ENCODE measurements at places on chromosomes 5 and 9. TPM values are rescaled to one million over a fixed set of nuclear protein-coding genes. Genes with fewer than 3 reads are reported as not detected.

DNA sequence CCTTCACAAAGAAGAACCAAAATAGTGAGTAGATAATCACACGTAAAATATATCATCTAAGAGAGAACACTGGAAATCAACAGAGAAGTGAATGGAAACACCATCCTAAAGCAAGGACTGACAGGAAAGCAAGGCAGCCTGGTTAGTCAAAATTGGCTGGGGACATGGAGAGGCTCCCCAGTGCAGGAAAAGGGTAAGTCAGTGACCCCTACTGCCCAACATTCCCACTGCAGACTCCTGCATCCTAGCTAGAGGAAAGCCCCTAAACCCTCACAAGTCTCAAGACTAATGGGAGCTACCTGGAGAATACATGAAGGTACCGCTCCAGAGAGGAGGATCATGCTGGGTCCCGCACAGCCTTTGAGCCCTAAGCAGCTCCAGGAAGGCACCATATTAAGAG, 60.1 kb downstream of the ZDHHC21 start:
- no peak for DNase-seq

DNA sequence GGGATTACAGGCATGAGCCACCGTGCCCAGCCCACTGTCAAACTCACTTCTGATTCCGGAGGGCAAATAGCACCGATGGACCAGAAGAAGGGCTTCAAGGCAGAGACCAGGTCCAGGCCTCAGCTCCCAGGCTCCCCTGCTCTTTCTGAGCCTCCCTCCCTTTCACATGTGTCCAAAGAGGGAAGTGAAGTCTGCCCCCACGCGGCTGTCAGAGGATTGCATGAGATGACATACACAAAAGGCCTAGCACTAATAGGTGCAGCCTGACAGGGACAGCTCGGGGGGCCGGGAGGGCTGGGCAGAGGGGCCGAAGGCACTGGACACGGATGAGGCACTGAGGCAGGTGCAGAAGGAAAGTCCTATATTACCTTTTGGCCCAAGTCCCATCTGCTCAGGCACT, 16.1 kb downstream of the FBP1 start:
- DNase-seq: no peak

- DNase-seq: no peak
Measured at GRCh38 chr9:935348-935965, 41.0 kb upstream of the DMRT3 start.

HMGCS1 gene
- 81.2 TPM for total RNA-seq

GRCh38 chr5:36904677-36905076, 28.1 kb downstream of the NIPBL start:
- no peak for DNase-seq

- DNase-seq: peak; percentile 84
Measured at GRCh38 chr9:27529316-27530278, at the start of gene MOB3B. MOB3B (minus strand) TSS chr9:27529814; CDS start chr9:27455550, 74,264 bp downstream.

DNA sequence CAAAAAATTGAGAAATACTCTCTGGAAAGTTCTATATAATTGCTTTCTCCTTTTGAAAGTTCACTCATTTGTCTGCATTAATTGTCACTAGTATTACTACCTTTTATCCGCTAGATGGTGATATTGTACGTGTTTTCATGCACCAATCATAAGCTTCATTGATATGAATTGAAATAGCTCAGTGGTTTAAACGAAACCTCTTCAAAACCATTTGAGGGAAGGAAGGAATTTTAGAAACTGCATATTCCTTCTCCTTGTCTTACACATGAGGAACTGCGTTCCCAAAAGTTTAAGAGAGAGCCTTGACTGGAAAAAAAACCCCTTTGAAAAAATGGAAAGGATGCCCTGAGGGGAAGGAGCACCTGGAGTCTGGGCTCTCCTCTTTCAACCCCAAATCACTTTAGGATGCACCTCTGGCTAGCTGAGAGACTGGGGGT, 98.6 kb downstream of the YTHDC2 start:
- DNase-seq: no peak

DNA sequence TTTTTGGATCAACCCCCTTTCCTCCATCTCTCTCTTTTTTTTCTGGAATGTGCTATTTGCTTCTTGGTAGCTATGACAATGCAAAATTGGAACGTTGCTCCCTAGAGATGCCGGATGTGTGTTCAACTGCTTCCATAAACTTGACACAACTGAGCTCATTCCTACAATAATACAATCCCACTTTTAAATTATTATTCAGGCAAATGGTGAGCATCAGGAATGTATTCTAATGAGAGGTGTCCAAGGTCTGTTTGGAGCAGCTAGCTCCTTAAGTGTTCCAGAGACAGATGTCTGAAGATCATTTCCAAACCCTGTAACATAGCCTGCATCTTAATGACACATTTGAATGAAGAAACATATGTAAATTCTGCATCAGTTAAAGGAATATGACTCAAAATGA, 518.4 kb downstream of the TAF11L14 start:
- DNase-seq: no peak

DNA sequence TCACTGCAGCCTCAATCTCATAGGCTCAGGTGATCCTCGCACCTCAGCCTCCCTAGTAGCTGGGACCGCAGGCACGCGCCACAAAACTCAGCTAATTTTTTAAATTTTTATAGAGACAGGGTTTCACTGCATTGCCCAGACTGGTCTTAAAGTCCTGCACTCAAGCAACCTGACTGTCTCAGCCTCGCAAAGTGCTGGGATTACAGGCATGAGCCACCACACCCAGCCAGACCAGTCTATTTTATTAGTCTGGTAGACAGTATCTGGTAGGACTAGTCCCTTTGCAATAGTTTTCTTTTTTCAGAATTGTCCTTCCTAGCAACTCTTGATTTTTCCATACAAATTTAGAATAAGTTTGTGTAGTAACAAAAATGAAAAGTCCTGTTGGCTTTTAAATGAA, 14.1 kb upstream of the GPR150 start:
- DNase-seq: no peak

- DNase-seq: no peak
Measured at GRCh38 chr5:123787635-123788034, 275.7 kb downstream of the CSNK1G3 start.

SCGB3A2 gene
- not detected for total RNA-seq

DNA sequence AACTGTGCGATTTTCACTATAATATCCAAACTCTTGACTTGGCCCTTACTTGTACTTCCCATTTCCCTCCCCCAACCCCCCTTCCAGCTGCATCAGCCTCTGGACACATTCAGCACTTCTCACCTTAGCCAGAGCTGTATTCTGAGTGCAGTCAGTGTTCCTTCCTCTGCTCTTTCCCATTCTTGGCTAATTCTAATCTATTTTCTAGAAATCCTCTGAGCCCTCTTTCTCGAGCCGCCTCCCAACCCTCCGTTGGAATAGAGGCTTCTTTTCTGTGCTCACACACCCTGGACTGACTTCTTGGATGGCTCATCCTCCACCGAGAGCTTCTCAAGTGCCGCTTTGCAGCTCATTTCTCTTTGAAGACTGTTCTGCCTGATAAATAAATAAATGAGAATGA, 188.8 kb downstream of the NTRK2 start:
- no peak for DNase-seq

TEK gene
- total RNA-seq: not detected

GRCh38 chr9:88534456-88535225, at the start of gene NXNL2:
NXNL2 (plus strand) TSS chr9:88535178; CDS start chr9:88535435, 257 bp downstream.
- DNase-seq: no peak

DNA sequence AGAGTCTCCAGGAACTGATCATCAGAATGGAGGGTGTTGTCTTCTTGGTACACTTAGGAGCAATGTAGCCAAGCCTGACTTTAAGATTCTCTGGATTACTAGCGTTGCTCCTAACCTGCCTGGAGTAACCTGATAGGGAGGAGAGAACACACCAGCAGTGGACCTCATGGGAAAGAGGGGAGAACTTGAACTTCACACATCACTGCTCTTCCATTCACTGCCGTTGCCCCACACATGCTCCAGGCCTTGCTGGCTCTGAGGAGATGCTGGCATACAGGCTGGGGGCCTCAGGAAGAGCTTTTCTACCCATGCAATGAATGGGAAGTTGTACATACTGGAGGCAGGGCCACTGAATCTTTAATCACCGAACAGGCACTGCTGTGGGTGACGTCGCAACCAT, 60.3 kb upstream of the ADAMTS16 start:
- DNase-seq: no peak

DNA sequence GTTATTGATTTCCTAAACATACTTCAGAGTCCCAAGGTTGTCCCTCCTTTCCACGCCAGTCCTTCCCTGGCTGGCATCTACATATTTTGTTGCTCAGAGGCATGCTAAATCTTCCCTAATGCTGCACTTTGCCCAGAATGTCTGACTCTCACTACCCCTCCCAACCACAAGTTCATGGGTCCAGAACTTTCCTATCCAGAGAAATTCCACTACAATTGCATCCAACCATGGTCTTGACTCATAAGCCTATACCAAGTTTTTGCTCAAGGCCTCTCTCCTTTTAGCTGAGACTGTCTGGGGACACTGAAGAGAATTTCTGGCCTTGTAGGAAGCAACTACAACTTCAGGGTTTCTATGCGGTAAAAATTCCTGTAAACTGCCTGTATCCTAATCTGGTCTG, 206.3 kb downstream of the BNC2 start:
- no peak for DNase-seq

DNA sequence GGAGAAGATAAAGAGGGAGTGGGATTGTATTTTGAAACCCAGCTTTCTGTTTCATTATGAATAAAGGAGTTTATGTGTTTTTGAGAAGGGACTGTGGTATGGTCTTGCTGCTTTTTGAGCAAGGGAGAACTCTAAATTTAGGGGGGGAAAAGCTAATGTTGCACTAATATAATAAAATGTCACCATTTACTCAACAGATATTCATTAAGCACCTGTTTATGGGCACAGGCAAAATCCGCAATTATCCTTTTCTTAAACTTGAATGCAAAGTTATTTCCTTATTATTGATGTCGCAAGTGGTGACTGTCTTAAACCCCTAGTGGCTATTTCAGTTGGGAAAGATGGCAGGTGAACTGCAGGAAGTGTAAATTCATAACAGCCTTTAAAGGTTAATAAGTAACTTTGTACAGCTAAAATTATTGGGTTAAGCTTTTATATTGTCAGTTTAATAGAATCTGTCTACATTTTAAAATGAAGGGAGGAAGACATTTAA, 1.5 kb downstream of the CDC42SE2 start:
- no peak for DNase-seq

DNA sequence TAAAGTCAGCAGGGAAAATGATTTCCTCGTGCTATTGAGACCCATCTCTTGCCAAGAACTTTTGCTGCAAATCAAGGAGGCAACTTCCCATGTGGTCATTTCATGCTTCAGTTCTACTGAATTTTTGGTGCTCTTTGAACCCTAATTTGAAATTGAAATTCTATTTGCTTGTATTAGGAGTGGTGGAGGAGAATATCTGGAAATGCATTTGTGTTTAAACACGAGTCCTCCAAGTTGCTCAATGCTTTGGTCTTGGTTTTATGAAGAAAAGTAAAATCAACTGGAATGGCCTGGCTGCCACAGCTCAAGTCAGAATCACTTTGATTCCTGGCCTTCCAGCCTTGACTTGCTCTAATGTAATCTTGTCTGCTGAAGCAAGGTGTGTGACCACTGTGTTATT, 613.2 kb downstream of the TLE1 start:
- DNase-seq: no peak

DNA sequence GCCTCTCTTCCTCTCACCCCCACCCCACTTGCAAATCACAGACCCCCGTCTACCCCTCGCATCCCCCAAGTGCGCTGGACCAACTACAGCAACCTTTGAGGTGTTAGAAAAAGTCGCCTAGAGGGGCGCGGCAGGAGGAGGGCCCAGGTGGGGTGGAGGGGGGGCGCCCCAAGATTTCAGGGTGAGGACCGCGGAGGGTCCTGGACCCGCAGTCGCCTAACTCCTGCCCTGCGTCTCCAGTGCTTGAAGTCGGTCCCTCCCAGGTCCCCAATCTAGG, 379 bp upstream of the EGFLAM start:
- DNase-seq: no peak

PCDHGA11 gene
- 0.33 TPM for total RNA-seq

CD72 gene
- total RNA-seq: 8.8 TPM

DNA sequence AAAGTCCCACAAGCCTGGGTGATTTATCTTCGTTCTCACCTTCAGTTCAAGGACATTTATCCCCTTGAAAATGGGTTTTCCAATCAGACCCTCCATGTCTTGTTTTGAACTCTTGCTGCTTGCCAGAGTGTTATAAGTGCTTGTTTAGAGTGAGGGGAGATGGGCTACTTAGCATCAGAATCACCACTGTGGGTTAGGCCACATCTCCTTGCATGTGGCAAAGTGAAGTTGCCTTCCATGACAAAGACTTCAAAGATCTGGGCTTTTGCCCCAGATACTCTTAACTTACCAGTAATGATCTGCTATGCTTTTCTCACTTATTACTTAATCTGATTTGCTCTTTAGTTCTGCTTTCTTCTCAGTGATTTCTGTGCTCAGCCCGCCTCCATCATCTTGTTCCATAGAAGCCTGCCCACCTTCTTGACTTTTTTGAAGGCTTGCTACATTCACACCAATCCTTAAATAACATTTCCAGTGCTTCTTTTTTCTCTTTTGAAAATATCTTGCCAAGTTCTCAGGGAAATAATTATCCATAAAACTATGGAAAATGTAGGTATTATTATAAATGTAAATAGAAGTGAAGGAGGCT, 39.0 kb downstream of the GPR21 start:
- DNase-seq: no peak
